ENCODE measurements at places on chromosomes 7 and 10. TPM values are rescaled to one million over a fixed set of nuclear protein-coding genes. Genes with fewer than 3 reads are reported as not detected.
A peak's percentile ranks its signal among the peaks of the same experiment; 100 is the strongest.

GRCh38 chr7:44288381-44288685 is 37.1 kb downstream of the CAMK2B start:
- DNase-seq = peak; percentile 27

Gene LIPF
- not detected for total RNA-seq

- DNase-seq = no peak
Measured at GRCh38 chr7:27339478-27339877, 96.9 kb downstream of the EVX1 start.

Gene TMEM178B
- not detected for total RNA-seq

- DNase-seq = no peak
Measured at GRCh38 chr7:104621321-104621720, 292.9 kb downstream of the LHFPL3 start.

DNA sequence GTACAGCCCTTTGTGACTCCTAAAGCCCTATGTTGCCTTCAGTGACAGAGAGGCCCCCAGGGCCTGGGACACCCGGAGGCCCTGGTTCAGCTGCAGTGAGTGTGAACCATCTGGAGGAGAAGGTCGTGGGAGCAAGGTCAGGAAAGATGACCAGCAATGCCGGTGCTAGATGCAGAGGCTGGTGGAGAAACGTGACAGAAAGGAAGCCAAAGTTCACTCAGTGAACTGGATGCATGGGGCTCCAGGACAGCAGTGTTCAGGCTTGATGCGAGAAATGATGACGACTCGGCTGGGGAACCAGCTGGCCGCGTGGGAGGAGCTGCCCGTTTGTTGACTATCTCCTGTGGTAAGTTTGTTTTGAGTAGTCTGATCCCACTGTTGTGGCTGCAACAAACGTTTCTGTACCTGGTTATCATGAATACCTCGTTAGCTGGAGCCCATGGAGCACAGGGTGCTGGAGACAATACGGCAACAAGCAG is 54.1 kb upstream of the MKRN1 start:
- no peak for DNase-seq

- no peak for DNase-seq
Measured at GRCh38 chr7:78448911-78449310, 650.3 kb downstream of the PHTF2 start.

GRCh38 chr10:71388583-71389310 is 8.0 kb upstream of the CDH23 start:
- DNase-seq = no peak

GRCh38 chr10:6694447-6695140 is 114.5 kb upstream of the PRKCQ start:
- no peak for DNase-seq

DNA sequence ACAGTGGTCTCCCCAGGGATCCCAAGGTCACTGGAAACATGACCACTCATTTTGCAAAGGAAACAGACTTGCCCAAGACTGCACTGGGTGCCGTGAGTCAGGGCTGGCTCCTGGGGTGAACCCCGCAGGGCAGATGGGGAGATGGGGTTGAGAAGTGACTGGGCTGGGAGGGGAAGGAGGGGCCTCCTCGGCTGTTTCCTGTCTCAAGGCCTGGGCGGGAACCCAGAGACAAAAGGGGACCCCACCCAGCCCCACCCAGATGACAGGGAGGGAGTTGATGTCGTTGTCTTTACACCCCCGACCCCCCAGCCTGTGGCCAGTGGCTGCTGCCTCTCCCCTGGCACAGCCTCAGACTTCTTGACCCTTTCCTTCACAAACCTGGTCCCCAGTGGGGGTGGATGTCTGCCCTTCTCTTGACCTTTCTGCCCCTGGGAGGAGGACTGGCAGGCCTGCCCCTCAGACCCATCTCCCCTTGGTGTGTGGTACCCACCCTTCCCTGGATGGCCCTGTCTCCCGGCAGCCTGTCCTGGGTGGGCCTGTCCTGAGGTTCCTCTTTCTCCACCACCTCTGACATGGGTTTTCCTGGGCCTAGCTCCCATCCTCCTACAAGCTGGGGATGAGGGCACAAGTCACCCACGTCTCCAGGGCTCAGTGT is 1.4 kb downstream of the MYO1G start:
- DNase-seq = peak; percentile 66

Gene NAT16
- not detected for total RNA-seq

DNA sequence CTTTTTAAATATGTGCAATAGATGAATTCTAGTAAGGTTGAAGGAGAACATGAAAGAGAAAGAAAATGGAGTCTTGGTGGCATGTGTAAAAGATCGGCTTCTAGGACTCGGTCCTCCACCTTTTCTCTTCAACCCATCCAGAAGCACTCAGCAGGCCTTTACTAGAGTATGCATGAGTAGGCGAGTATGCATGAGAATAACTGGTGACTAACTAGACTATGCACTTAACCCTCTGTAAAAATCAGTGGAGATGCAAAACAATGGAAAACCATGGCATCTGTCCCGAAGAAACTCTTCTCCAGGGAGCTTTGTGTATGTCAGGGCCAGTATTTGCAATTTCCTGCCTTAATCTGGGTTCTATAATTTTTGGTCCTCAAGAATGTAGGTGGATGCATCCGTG is 40.0 kb upstream of the GRB10 start:
- no peak for DNase-seq

All from Peyer's patch (tissue), 4 donors.